SW 1271 (cell line): ENCODE measurements at places on chromosomes 1 and 21.
A peak's percentile ranks its signal among the peaks of the same experiment; 100 is the strongest.

- DNase-seq, result no peak
Measured at GRCh38 chr1:37362594-37363385, 111.6 kb upstream of the ZC3H12A start.

DNA sequence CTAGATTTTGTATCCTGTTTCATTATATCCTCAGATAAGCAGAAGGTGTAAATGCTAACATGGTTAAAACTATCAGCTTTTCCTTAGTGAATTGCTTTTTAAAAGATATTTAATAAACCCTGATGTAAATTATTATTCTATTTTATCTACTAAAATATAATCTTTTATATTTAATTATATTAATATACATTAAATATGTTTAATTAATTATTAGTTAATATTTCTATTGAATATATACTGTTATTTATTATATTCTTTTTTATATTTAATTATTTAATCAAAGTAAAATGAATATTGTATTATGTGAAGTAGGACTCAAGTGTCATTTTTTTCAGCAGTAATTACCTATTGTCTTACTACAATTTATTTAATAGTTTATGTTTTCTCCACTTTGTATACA lies 179.7 kb upstream of the ADGRL4 start:
- DNase-seq, result no peak

DNA sequence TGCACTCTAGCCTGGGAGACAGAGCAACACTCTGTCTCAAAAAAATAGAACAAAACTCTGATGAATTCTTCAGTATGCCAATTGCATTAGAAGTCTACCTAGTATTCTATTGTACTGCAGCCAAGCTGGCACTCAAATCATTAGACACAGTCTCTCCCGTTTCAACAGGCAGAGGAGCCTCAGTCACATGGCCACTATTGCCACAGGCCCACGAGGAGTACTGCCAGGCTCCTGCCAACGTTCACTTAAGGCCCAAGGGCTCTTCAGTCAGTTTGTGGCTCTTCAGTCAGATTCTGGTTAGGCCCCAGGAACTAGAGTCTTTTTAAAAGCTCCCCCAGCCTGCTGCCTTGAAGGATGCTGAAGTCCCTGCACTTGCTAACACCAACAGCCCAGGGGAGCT lies 73.4 kb downstream of the SH3BGR start:
- no peak for DNase-seq

DNA sequence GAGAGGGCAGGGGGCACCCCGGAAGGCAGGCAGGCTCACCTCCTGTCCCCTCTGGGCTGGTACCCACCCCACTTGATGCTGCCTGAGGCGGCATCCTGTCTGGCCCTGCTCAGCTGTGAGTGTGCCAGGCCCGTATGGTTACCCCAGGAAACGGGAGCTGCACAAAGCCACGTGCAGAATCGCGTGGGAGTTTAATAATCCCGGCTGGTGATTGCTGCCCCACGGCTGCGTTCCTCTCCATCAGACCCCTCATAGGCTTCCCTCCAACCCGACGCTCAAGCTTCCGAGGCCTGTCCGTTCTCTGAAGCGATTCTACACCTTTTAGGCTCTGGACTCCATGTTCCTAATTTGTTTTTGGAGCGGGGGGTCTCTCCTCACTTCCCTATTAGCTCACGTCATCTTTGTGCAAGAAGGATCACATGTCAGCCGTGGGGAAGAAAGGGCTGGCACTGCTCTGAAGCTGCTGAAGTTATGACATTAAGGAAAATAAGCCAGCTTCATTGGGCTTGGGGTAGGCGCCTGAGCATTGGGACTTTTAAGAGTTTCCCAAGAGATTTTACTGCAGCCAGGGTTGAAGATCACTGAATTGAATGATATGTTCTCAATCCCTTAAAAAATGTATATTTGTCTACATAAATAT lies 1.1 kb upstream of the B3GALT5 start:
- no peak for DNase-seq

GRCh38 chr1:225881081-225881958 lies 860 bp downstream of the TMEM63A start:
- DNase-seq, result peak; percentile 24

- DNase-seq, result no peak
Measured at GRCh38 chr1:93820554-93821422, 58.2 kb downstream of the DNTTIP2 start.

DNA sequence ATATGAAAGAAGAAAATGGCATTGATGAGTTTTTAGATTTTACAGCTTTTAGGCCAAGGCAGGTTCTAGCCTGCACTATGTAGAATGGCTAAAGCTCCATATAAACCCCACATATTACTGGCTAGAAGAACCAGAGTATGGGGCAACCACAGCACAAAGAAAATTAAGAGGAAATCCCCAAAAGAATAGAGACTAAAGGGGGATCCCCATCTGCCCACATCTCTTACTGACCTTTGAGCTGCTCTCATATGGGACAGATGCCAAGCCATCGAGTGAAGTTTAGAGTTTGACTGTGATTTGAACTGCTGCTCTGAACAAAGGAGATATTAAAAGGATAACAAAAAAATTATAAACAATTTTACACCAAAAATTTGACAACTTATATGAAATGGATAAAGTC lies 102.2 kb upstream of the HAO2 start:
- DNase-seq, result no peak

- no peak for DNase-seq
Measured at GRCh38 chr1:110243574-110243973, 33.5 kb downstream of the KCNC4 start.

GRCh38 chr1:181476581-181476980 lies 6.7 kb upstream of the CACNA1E start:
- DNase-seq, result no peak
